ENCODE measurements at places on chromosomes 7 and 10.

DNA sequence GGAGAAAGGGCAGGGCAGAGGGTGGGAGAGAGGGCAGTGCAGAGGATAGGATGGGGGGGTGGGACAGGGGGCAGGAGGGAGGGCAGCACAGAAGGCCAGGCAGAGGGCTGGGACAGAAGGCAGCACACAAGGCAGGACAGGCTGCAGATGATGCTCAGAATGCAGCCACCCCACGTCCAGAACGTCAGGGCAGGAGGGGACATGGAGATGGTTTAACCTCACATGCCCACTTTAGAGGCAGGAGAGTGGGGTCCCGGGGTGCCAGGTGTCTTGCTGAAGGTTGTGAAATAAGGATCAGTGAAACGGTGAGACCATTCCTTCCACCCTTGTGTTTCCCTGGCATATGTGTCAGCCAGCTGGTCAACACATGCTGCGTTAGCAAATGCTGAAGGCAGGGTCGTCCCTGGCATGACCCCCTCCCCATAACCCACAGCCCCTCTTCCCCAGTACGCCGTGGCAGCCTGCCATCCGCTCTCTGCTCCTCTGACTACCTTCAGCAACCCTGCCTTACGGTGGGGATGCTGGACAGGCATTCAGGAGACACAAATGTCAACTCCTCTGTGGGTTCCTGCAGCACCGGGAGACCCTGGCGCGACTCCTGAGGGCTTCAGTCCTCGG lies 592.1 kb downstream of the DNAJB6 start:
- DNase-seq, result no peak

DNA sequence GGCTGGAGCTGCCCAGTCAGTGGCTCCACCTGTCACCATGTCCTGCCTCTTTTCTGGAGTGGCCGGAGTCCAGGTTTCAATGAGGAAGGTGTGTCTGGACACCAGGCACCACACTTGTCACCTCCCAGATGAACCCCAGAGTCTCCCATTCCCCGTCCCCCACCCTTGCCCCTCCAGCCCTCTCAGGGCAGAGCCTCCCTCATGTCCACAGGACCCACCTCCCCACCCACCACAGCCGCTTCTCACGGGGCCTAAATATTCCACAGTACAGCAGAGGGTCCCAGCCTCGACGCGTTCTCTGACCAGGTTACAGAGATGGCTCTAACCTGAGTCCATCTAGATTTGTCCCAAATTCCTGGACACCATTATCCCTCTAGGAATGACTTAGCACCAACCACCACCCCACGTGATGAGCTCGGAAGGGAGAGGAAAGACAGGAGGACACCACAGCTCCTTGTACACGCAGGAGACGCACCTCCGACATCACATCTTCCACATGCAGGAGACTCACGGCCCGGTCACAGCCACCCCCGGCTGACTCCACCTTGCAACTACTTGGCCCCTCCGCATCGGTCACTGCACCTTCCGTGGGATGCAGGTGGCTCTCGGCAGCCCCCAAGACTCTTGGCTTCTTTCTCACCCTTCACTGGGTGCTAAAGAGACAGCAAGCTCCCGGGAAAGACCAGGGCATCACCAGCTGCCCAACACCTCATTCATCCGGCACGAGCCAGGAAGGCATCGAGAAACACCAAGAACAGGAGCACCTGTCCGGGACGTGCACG lies 560.2 kb downstream of the DNAJB6 start:
- no peak for DNase-seq

- no peak for DNase-seq
Measured at GRCh38 chr10:66783316-66783715, 142.5 kb upstream of the LRRTM3 start.

DNA sequence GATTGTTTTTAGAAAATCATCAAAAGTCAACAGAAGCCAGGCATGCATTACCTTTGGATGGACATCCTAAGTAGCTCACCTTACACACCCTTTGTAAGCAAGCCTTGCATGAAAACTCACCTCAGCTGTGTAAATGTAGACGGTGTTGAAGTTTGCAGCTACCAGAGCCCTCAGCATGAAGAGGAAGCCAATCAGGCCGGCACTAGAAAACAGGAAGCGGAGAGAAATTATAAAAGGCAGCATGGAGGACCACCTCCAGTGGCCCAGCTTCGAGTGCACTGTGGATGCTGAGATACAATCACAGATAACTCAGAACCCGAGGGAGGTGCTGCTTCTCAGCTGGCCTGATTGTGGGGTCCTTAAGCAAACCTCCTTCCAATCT lies 75.3 kb downstream of the SVOPL start:
- DNase-seq, result peak; percentile 13

GRCh38 chr7:112957901-112958300 lies 128.7 kb downstream of the GPR85 start:
- DNase-seq, result no peak

- DNase-seq, result no peak
Measured at GRCh38 chr10:13520194-13520593, 8.6 kb downstream of the BEND7 start.

DNA sequence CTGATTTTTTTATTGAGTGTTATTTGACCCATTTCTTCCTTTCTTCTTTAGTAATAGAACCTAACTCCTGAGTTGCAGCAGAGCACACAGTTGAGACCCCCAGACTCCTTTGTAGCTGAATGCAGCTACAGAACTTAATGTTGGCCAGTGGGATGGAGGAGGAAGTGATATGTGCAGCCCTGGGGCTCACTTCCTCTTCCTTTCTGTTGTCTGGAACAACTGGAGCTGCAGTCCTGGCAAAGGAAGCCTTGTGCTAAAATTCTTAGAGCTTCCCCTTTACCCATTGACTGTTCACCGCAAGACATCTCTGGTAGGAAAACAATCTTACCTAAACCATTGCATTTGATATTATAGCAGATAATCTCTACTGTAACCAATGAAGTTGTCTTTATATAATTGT lies 86.6 kb downstream of the ITGB8 start:
- DNase-seq, result no peak

DNA sequence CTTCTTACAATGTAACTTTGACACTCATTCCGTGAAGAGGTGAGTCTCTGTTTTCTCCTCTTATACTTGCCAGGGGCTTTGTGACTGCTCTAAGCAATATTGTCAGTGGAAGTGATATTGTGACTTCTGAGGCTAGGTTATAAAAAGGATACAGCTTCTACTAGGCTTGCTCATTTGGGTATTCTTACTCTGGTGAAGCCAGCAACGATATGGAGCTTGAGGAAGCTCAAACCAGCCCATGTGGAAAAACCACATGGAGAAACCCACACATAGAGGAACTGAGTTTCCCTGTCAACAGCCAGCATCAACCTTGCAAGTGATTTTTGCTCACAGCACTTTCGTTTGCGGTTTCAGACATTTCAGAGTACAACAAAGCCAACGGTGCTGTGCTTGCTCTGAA lies 149.6 kb upstream of the SEMA3E start:
- no peak for DNase-seq

DNA sequence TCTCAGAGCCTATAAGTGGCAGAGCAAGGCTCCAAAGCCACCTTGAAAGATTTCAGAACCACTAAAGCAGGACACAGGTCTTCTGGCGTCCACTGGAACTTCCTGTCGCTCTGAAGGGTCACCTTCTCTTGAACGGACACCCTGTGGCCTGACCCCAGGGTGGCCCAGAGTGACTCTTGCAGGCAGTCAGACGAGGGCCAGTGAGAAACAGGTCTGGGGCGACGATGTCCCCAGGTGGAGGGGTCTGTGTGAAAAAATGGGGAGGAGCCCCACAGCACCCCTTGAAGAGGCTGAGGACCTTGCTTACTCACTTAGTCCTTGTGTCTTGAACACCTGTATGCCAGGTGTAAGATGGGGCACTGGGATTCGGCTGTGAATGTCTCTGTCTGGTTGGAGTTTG lies 946 bp upstream of the RASGEF1A start:
- DNase-seq, result no peak

DNA sequence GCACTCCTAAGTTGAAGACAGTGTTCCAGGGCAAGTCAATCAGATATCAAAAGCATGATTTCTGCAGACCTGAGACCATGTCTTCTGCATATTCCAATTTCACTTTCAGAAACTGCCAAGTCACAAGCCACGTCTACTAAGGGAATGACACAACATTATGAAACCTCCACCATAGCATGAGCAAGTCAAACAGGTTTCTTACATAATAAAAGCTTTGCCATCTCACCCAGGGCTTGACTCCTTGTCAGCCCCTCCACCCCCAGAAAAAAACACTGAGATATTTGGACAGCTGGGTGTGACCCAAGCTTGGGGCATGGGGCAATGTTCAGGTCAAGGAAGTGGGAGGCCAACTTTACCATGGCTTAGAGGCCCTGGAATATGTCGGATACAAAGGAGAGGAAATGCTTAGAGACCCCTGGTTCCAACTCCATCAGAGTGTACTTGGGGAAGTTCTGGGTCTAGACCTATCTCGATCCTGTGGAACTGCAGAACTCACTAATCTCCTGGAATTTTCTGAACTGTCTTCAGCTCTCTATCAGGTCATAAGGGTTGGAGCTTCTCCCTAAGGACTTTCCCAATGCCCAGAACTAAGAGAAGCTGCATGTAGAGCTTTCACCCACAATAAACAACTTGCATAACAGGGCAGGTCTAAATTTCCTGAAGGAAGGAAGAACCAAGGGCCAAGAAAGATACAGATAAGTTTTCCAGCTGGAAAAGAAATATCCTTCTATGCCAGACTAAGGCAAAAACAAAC lies 80.6 kb upstream of the NAMPT start:
- DNase-seq, result no peak

DNA sequence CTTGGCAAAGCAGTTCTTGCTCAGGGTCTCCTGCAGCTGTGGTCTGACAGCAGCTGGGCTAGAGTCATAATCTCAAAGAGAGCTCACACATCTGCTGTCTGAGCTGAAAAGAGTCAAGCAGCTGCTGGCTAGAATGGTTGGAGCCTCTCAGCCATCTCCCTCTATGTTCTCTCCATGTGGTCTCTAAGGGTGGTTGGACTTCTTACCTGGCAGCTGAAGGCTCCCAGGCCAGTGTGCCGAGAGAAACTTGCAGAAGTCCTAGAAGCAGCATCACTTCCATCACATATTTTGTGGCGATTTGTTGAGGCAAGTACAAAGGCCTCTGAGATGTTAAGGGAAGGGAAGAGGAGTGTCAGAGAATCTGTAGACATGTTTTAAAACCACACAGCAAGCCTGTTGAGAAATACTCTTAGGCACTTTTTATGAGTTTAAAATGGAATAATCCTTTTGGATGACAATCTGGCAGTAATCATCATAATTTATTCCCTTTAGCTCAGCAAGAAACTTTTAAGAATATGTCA lies 93.2 kb downstream of the REEP3 start:
- DNase-seq, result no peak

DNA sequence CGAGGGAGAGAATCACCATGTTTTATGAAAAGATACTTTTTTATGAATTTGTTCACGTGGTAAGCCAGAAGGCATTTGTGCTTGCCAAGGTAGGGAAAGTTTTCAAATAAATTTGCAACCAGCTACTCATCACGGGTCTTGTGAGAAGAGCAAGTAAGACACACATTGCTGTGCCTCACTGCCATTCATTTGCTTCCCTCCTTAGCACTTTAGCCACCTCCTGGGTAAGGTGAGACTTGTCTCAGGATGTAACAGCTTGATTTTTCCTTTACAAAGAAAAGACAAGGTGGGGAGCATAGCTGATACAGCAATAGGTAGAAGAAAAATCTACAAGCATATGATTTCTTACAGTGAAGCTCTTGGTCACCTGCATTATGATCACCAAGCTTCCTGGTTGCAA lies 342.4 kb upstream of the GRM3 start:
- no peak for DNase-seq

Measured in stimulated activated naive CD8-positive, alpha-beta T cell treated with anti-CD3 and anti-CD28 coated beads, Interleukin-15, amount 100 ng/mL, for 72 hours (primary cell).